Memory B cell (primary cell): ENCODE measurements at places on chromosomes 7 and 10.

- DNase-seq: no peak
Observed at GRCh38 chr10:13708256-13708990, 121.7 kb downstream of the PRPF18 start.

DNA sequence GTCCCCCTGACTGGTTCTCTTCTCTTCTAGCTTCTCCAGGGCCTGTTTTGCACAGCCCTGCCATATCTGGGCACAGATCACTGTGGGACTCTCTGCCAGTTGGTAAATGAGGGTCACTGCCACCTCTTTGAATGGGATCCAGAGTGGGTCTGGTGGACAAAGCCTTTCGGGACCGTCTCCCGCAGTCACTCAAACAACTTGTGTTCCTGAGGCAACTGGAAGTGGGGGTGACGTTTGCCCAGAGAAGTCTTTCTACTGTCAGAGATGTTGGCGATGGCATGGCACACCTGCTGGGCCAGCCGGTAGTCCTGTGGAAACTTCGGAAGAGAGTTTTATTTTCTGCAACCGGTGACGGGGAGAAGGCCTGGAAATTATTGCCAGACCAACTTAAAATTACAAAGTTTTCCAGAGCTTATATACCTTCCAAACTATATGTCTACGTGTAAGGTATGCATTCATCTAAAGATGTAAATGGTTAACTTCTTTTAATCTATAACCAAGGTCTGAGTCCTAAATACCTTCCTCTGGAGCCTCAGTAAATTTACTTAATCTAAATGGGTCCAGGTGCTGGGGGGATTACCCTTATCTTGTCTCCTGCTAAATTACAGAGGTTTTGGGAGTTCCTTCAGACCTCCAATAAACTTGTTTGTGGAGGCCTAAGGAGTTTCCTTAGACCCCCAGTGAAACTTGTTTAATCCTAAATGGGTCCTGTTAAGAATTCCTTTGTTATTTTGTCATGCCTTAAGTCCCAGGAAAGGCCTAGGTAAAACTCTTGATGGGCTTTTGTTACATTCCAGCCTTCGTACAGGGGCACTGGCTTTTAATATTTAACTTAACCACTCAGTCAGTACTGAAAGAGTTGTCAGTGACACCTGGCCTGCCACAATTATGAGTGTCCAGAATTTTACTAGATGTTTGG is 94.0 kb downstream of the NPSR1 start:
- no peak for DNase-seq

DNA sequence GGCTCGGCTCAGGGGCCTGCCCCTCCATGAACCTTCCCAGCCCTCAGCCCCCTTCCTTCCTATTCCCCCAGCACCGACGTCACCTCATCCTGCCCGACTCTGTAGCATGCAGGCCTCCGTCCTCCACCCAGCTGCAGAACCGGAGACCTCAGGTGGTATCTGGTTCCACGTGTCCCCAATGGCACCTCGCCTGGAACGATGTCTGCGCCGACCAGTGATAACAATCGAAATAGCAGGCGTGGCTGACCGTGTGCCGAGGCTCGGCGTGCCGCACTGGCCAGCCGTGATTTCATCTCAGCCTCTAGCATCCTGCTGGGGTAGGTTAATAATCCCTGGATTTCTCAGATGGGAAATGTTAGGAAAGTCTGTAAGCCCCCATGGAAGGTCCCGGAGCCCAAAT is 171.7 kb downstream of the CUX1 start:
- no peak for DNase-seq

DNA sequence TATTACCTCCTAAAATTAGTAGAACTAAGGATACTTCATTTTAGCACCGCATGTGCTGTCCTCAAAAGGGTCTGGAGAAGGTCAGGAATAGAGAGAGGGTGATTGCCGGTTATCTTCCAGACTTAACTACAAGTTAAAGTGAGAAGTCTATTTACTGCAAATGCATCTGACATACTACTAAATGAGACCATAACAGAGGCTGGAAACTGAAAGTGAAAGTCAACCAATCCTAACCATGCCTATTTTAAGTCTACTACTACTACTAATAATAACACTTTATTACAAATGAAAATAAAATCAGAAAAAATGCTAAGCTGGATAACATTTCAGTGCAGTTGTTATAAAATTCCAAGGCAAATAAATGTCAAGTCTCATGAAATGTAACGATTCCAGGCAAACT is 244.7 kb downstream of the KIF20B start:
- DNase-seq: no peak

- no peak for DNase-seq
Observed at GRCh38 chr10:75976681-75977080, 545.3 kb downstream of the LRMDA start.
